ENCODE measurements at places on chromosomes 3 and 15.

GRCh38 chr3:119653876-119654275, 6.5 kb downstream of the POPDC2 start:
- DNase-seq: no peak

DNA sequence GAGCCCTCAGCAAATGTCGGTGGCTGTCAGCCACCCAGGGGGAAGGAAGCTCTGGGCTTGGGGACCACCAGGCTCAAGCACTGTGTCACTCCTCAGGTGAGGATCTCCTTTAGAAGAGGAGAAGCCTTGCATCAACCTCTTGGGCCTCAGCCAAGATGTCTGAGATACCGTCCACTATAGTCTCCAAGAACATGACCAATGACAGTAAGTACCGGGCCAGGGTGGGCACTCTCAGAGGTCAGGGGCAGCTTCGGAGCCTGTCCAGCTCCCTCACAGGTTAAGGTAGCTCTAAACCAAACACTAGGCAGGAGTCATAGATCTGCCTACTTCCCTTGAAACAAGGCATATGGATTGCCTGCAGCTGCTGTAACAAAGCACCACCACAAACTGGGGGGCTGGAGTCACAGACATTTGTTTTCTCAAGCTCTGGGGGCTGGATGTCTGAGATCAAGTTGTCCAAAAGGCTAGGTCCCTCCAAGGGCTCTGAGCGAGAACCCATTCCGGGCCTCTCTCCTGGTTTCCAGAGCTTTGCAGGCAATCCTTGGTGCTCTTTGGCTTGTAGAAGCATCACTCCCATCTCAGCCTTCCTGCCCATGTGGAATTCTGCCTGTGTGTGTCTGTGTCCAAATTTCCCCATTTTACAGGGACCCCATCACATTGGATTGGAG, 1.3 kb downstream of the CFAP100 start:
- no peak for DNase-seq

- no peak for DNase-seq
These were observed 171.1 kb downstream of the ZNF621 start for GRCh38 chr3:40695848-40696247.

GRCh38 chr15:67225336-67225735, 29.1 kb downstream of the AAGAB start:
- no peak for DNase-seq

- DNase-seq: no peak
These were observed 24.7 kb downstream of the CACNA2D2 start for GRCh38 chr3:50478671-50479260.

- no peak for DNase-seq
These were observed 69.7 kb upstream of the LINGO1 start for GRCh38 chr15:77702211-77702957.

DNA sequence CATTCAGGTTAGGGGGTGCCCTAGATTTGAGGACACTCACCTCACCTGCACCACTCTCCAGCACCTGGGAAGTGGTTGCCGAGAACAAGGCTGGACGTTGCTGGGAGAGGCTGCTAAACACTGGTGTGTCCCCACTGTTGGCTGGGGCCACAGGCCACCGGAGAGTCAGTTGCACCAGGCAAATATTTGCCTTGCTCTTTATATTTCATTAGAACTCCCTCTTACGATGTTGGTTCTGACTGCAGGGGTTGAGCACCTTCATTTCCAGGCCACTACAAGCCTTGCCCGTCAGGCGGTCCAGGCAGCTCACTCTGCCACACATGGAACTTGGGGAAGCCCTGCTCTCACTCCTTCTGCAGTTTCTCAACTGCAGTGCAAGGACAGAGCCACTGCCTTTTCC, 30.7 kb downstream of the HCN4 start:
- no peak for DNase-seq

DNA sequence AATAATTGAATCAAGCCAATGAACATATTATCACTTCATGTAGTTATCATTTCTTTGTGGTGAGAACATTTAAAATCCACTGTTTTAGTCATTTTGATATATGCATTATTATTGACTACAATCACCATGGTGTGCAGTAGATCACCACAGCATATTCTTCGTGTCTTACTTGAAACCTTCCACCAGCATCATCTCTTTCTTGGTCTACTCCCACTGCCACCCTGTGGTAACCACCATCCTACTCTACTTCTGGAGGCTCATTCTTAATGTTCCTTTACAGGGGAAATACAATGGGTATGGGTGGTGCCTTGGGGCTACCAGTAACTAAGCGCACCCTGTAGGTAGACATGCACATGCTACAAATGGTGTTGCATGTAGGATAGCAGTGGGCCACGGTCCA, 25.4 kb downstream of the PXK start:
- DNase-seq: no peak

- no peak for DNase-seq
These were observed 36.4 kb downstream of the UBP1 start for GRCh38 chr3:33403756-33404155.

DNA sequence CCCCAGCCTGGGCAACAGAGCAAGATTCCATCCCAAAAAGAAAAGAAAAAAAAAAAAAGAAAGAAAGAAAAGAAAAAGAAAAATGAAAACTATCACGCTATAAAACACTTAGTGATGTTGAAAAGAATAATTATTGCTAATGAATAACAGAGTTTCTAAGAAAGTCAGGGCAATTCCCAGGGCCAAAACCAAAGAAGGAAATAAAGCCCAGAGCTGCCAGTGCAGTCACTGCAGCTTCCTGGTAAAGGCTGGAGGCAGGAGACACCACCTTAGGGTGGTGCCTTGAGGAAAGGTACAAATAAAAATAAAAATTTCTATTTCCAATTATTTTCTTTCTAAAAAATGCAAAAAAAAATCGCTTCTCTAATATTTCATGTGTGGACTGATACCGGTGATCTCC, 19.7 kb upstream of the UACA start:
- no peak for DNase-seq
